ENCODE measurements at places on chromosomes 1 and 21.

- no peak for DNase-seq
Observed at GRCh38 chr1:19737104-19737825, 62.5 kb downstream of the TMCO4 start.

GRCh38 chr1:24749886-24750285, 4.6 kb downstream of the CLIC4 start:
- no peak for DNase-seq

DNA sequence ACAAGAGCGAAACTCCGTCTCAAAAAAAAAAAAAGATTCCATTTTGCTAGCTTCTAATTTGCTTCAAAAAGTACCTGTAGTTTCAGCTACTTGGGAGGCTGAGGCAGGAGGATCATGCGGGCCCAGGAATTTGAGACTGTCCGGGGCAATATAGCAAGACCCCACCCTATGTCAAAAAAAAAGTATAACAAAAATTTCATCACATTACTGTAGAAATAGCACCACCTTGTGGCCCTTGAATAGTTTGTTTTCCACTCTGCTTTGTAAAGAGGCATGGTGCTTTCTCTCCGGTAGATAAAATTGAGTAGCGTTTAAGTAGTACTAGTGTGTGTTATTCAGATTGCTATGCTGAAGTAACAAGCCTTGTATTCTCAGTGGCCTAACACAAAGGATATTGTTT, 18.2 kb upstream of the MSTO1 start:
- no peak for DNase-seq

- no peak for DNase-seq
Observed at GRCh38 chr1:60697204-60697994, 385.0 kb upstream of the NFIA start.

DNA sequence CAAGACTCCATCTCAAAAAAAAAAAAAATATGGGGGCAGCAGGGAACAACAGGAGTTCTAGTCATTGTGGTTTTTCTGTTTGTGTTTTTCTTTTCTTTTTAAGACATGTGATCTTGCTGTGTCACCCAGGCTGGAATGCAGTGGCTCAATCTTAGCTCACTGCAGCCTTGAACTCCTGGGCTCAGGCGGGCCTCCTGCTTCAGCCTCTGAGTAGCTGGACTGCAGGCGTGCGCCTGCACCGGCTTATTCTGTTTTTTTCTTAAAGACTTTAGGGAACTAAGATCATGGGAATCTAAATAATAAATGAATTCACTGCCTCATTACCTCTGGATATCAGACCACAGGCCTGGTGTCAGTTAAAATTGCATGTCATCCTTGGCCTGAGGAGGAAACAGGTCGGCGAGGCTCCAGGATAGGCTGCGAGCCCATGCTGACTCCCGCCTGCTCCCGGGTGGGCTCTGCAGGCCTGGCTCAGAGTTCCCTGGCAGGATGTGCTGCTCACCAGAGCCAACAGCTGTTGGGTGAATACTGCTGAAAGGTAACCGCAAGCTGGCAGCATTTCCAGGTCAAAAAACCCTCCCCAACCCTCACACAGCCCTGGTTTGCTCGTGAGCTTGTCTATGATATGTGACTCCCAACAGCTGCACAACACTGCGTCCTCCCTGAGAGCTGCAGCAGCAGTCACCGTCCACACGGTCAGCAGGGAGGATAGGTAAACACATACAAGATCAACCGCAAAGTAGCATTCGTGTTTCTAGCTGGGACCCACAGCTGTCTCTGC, 58.1 kb downstream of the SCCPDH start:
- DNase-seq, result no peak

GRCh38 chr1:179079113-179079761, 2.6 kb upstream of the TOR3A start:
- DNase-seq, result no peak

GRCh38 chr1:100585786-100586185, 47.8 kb downstream of the GPR88 start:
- DNase-seq, result no peak

DNA sequence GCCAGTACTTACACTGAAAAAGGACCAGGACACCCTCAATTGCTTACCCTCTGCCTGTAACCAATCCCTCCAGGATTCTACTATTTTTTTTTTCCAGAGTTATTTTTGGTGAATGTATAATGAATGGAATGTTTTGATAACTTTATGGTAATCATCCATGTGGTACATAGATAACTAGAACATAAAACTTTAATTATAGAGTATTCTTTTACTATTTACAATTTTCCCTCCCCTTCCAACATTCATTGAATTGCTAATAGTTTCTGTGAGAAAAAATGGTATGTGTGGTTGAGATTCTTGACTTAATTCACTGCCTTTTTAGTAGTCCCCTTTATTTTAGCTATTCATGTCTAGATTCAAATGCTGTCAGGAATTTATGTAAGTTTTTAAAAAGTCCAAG, 164.6 kb downstream of the CYYR1 start:
- DNase-seq, result no peak

DNA sequence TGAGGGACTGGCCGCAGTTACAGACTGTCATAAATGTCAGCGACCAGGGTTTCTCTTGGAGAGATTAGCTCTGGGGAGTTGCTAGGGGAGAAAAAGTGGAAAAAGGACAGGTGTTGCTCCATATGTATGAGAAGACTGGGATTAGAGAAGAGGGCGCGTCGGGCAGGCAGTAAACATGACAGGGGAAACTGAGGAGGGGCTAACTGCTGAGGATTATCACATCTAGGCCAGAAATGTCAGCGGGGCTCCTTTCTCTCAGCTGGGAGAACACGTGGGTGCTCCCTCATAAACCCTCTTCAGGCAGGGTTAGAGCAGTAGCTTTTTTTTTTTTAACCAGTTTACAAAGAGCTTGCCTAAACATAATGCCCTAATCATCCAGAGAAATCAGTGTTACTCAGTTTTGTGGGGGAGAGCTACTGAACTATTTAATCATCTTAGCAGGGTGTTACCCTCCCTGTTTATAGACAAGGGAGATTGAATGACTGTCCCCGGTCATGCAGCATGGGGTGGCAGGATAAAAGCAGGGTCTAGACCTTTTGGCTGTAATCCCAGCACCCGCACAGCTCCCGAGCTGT, 35.2 kb downstream of the ELAPOR1 start:
- DNase-seq, result no peak

DNA sequence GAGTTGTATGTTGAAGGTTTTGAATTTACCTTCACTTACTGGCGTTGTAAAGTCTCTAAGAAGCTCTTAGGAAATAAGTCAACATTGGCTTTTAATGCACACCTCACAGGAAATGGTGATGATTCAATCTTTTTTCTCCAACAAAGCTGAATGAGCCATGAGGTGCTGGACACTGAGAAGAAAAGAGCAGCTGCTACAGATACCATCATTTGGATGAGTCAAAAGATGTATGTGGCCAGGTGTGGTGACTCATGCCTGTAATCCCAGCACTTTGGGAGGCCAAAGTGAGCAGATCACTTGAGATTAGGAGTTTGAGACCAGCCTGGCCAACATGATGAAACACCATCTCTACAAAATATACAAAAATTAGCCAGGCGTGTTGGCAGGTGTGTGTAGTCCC, 3.3 kb upstream of the IL23R start:
- DNase-seq, result no peak

DNA sequence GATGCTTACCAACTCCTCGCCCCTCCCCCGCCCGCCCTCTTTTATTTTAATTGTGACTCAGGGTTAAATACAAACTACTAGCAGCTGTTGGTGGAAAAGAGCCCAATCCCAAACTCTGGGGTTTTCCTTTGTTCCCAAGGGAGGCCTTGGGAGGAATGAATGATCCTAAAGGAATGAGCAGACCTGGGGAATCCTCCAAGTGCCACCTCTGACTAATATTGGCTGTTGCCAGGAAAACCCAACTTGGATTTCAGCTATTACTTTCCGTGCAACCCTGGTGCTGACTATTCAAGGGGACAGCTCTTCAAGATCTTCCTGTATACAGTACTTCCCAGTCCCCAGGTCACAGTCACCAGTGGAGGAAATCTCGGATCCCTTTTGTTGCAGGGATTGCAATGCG, 1.3 kb upstream of the S100A10 start:
- no peak for DNase-seq

DNA sequence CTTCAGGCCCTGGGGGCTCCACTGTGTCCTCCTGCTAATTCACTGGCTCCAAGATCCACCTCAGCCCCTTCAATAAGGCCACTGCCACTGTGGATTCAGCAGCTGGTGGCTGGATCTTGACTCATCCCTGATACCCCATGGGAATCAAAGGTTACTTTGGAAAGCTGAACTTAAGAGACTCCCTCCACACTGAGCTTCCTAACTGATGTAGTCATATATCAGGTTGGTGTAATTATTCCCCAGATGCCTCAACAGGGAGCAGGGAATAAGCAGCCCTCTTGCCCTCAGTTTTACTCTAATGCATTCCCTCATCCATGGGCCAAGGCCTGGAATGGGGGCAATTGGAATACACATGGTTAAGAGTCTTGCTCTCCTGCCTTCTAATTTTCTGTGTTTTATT, 164.6 kb downstream of the FASLG start:
- no peak for DNase-seq

DNA sequence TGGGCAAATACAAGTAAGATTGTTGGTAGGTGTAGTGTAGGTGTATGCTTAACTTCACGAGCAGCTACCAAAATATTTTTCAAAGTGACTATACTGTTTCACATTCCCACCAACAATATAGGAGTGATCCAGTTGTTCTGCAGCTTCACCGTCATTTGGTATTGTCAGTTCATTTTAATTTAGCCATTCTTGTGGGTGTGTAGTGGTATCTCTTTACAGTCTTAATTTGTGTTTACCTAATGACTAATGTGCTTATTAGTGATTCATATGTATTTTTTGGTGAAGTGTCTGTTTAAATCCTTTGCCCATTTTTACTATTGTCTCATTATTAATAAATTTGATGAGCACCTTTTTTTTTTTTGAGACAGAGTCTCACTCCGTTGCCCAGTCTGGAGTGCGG, 35.4 kb downstream of the RCSD1 start:
- DNase-seq, result no peak

GRCh38 chr21:34305605-34306604, 57.9 kb upstream of the KCNE2 start:
- no peak for DNase-seq

GRCh38 chr1:29470087-29470787, 233.9 kb downstream of the PTPRU start:
- no peak for DNase-seq

GRCh38 chr1:63780565-63780964, 6.7 kb downstream of the ROR1 start:
- DNase-seq, result no peak

DNA sequence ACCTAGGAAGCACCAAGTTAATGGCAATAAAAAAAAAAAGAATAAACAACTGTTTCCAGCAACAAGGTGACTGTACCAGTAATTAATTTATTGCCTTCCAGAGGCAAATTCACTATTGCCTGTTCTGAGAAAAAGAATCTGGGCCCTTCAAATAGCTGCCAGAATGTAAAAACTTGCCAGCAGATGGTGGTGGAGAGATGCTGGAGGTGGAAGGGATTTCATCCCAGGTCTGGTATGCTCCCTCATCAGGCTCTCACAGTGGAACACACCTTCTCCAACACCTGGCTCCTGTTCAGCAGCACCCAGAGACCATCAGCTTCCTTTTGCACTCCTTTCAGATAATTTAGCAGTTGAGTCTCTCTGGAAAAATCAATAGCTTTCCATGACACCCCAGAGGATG, 792.9 kb upstream of the ADAMTS5 start:
- no peak for DNase-seq

- no peak for DNase-seq
Observed at GRCh38 chr1:230215529-230215928, 148.5 kb downstream of the GALNT2 start.

DNA sequence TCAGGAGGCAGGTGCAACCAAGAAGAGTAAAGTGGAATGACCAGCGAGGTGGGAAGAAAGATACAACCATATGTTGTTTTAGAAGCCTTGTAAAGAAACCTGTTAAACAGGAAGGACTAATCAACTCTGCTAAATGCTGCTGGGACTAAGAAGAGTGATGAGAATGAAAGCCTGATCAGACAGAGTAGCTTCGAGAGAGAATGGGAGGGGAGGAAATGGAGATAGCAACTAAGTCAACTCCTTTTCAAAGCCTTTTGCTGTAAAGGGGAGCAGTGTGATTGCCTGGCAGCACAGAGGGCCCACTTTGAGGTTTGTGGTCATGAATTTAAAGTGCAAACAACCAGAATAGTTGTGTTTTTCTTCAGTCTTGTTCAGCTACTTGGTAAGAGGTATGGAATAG, 31.4 kb downstream of the SLC30A7 start:
- DNase-seq, result no peak

GRCh38 chr21:17428484-17428869, 84.4 kb upstream of the CXADR start:
- no peak for DNase-seq

- DNase-seq, result no peak
Observed at GRCh38 chr21:19590044-19590443, 1186.5 kb upstream of the TMPRSS15 start.

- DNase-seq, result no peak
Observed at GRCh38 chr1:161973924-161974845, 49.5 kb downstream of the OLFML2B start.

GRCh38 chr1:76680651-76681050, 186.6 kb upstream of the ST6GALNAC5 start:
- DNase-seq, result no peak

- no peak for DNase-seq
Observed at GRCh38 chr1:208644401-208645160, 400.4 kb upstream of the PLXNA2 start.
